ENCODE measurements at places on chromosomes 4 and X.

DNA sequence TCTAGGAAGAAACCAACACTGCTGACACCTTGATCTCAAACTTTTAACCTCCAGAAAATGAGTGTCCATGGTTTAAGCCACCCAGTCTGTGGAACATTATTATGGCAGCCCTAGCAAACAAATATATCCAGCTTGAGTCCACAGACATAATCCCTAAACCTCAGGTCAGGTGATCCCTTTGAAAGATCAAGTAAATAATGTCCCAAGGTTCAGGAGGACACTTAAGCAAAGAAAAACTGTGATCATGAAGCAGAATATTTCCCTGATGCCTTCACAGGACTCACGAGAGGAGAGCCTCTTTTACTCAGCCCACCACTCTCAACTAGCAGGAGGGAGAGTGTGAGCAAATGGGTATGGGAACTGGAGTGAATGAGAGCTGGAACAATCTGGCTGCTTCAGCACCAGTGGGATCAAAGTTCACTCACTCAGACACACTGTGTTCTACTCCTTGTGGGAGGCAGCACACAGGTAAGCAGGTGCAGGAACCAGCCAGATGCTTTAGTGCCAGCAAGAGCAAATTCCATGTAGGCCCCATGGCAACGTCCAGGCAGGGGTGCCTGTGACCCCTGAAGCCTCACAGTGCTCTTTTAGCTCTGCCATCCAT, 608.4 kb downstream of the RAB28 start:
- peak; percentile 45 for DNase-seq

DNA sequence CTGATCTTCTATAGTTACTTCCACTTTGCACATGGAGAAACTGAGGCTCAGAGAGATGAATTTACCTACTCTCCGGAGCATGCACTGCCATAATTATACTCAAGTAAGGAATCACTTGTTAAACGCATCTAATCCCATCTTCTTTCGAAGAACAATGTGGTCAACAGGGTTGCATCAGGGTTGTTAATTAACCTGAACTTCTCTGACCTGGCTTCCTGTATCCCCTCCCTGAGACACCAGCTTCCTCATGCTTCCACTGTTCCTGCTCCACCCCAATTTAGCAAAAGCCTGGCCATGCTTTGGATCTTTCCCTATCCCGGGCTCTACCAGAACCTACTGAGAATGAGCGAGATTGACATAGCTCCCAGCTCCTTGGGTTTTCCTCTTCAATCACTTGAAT, 136.7 kb downstream of the SMIM20 start:
- DNase-seq, result no peak

DNA sequence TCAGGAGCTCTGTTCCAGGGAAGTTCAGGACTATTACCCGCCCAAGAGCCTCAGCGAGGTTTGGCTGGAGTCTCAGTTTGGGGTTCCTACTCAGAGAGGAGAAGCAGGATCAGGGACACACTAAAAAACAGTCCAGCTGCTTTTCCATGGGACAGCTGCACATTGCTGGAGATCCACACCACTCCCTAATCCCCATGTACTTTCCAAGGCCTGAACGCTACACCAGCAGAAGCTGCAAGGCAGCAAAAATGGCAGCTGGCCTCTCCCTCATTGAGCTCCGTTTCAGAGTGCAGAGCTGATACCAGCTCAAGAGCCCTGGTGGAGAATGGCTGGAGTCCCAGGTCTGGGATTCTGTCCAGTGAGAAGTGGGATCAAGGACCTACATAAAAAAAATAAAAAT, 551.2 kb upstream of the PABPC5 start:
- no peak for DNase-seq

DNA sequence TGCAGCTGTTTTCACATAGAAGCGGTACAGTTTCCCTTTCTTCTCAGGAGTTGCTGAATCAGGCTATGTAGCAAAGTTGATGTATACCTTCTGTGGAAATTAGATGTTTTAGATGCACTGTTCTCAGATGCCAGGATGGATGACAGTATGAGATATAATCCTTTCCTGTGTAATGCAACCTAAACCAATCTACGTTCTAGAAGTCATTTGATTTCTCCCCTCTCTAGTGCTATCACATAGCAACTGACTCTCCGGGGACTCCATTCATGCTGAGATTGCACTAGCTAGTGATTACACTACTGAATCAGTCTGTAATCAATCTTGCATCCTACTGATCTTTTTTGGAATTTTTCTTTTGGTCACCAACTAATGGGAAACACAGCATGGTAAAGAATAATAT, 1881.7 kb downstream of the PCDH7 start:
- no peak for DNase-seq

GRCh38 chr4:80035336-80035735, 37.7 kb downstream of the ANTXR2 start:
- peak; percentile 56 for DNase-seq
